ENCODE measurements at places on chromosomes 13 and 19.

DNA sequence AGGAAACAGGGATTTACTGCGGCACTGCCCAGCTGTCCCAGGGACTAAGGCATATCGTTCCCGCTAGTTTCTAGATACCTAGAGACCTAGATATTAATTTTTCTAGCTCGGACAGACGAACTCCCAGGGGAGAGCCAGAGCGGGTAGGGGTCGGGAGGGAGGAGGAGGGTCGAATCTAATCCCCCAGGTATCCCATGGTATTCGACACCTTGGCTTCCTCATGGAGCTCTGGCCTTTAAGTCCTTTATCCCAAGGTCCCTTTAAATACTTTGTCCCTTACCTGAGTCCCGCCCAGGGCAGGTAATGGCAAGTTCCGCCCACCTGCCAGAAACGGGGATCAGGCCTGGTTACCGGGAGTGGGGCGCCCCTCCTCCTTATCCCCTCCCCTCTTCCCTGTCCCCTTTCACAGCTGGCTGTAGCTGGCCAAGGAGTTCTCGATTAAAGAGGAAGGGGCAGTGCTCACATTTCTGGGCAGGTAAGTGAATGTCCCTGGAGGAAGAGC is at the start of gene PRRG2:
TSS of gene PRRG2 (plus strand) at position 310 of the 502 bp plus-strand sequence. CDS start 1,904 bp downstream, outside the sequence.
- DNase-seq: no peak

DNA sequence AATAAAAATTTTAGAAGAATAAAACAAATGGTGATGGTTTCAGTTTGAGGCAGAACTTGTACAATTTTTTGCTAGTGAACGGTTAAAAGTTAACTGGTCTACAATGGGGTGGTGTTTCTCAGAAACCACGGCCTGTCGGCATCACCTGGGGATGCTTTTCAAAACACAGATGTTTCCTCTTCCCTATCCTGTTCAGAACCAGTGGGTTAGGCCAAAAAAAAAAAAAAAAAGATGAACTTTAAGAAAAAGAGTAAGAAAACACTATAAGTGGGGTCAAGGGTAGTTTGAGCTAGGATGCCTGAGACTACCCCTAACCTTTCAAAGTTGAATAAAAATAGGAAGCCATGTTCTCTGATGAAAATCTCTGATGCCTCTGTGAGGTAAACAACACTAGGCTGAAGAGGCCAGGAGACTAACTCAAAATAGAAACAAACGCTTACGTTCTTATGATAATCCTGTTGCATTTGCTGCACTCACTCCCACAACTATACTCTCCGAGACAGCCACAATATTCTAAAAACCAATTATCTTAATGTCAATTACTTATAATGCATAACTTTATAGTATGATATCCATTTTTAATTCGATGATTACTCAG is 3.3 kb downstream of the MTIF3 start:
- DNase-seq: no peak

GRCh38 chr13:98998831-98999638 is 21.2 kb upstream of the DOCK9 start:
- no peak for DNase-seq

- no peak for DNase-seq
These were observed 39.3 kb upstream of the KCTD4 start for GRCh38 chr13:45240143-45240542.

GRCh38 chr19:3443840-3444694 is 36.3 kb downstream of the SMIM24 start:
- DNase-seq: no peak
